ENCODE measurements at places on chromosomes 7 and 10.

DNA sequence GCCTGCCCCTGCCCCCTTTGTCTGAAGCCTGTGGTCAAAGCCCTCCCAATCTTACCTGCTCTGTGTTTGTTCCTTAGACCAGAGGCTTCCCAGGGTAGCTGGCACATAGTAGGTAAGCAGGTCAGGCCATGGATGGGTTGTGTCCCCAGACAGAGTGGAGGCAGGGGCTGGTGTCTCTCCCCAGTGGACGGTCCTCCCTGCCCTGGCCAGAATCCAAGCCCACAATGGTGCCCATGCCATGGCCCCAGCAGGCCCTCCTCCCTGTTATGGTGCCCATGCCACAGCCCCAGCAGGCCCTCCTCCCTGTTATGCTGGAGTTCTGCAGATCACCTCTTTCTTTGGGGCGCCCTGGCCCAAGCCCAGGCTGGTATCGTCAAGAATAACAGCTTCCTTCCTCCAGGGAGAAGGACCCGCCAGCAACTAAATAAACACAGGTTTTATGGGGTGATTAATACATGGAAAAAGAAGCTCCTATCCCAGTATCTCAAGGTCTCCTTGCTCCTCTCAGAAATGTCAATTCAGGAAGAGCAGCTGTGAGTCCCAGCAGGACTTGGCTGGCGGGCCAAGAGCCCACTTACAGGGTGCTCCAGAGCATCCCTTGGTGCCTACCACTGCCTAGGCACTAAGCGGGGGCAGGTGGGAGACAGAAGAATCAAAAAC is 82.0 kb downstream of the NEURL1 start:
- DNase-seq = no peak

- DNase-seq = no peak
Observed at GRCh38 chr10:79210672-79211071, 136.6 kb upstream of the PPIF start.

DNA sequence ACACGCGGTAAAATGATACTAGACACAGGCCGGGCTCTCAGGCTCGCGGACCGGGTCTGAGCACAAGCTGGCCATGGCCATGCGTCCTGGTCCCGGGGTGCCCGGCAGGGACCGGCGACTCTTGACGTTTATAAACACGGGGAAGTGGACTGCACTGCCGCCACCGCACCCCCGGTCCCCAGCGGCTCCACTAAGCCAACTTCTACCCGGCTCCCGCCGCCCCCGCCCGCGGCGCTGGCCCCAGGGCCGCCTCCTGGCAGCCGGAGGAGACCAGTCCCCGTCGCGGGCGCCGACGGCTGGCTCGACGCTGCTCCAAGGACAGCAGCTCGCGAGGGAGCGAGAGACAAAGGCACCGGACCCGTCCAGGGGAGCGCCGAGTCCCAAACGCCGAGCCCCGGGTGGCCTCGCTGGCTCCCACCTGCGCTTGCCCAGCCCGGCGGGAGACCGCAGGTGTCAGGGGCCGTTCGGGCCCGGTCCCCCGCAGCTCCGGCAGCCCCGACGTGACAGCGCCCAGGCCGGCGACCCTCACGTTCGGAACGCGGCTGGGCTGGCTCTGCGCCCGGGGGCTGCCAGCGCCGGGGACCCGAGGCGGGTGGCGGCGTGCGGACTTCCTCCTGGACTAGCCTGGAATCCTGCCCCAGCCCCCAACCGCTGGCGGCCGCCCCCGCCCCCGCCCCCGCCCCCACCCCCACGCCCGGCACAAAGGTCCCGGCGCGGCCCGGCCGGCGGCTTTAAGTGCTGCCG is 517 bp downstream of the ITGB1 start:
- no peak for DNase-seq

DNA sequence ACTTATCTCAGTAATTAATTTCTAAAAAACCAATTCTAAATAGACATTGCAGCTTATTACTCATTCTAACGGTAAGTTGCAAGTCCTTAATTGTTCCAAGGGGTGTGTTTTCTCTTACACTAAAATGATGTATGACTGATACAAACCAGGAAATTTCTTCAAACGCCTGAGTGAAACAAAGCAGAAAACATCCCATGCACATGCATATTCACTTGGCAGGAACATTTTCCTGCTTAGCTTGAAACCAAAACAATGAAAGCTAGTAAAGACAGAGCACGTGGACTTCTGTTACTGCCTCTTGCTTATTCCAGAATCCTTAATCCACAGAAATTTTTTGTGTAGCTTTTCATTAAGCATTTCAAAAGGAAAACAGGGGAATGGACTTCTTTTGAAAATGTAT is 187.7 kb downstream of the MTERF1 start:
- no peak for DNase-seq
